Articular chondrocyte of knee joint (primary cell): ENCODE measurements at places on chromosomes 3 and 15. TPM values are rescaled to one million over a fixed set of nuclear protein-coding genes. Genes with fewer than 3 reads are reported as not detected.

Gene MST1R
- 0.97 and 1.3 TPM in 2 replicates for total RNA-seq

Gene TMEM266
- 0.26 and 0.76 TPM in 2 replicates for total RNA-seq

Gene EPHB1
- 0.52 and 0.54 TPM in 2 replicates for total RNA-seq

Gene SRGAP3
- total RNA-seq, result 4.4 and 6.0 TPM in 2 replicates

Gene CDCP1
- total RNA-seq, result 1.2 and 1.4 TPM in 2 replicates

Gene SKOR1
- 0.11 and 0.13 TPM in 2 replicates for total RNA-seq

Gene IQCF5
- not detected in 2 replicates for total RNA-seq

Gene VIPR1
- not detected in 2 replicates for total RNA-seq

Gene TPRG1
- 3.7 and 4.3 TPM in 2 replicates for total RNA-seq

Gene PLSCR4
- 38.6 and 50.2 TPM in 2 replicates for total RNA-seq

Gene ABI3BP
- 539 and 728 TPM in 2 replicates for total RNA-seq
